Lower lobe of right lung (tissue), 2 donors: ENCODE measurements at places on chromosomes 1 and 21.

GRCh38 chr1:115499253-115499652, 142.5 kb upstream of the VANGL1 start:
- no peak for DNase-seq

DNA sequence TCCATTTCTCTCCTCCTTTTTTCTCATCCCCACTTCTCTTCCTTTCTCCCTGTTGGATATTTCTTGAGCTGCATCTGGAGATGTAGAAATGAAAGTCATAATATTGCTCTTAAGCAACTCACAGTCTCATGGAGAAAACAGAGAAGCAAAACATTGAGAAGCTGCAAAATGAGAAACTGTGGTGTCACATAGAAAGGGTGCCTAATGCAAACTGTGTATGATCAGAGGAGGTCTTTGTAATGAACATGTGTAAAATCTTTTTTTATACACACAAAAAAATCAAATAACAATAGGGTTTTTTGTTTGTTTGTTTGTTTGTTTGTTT, 11.8 kb upstream of the SLAMF7 start:
- no peak for DNase-seq

DNA sequence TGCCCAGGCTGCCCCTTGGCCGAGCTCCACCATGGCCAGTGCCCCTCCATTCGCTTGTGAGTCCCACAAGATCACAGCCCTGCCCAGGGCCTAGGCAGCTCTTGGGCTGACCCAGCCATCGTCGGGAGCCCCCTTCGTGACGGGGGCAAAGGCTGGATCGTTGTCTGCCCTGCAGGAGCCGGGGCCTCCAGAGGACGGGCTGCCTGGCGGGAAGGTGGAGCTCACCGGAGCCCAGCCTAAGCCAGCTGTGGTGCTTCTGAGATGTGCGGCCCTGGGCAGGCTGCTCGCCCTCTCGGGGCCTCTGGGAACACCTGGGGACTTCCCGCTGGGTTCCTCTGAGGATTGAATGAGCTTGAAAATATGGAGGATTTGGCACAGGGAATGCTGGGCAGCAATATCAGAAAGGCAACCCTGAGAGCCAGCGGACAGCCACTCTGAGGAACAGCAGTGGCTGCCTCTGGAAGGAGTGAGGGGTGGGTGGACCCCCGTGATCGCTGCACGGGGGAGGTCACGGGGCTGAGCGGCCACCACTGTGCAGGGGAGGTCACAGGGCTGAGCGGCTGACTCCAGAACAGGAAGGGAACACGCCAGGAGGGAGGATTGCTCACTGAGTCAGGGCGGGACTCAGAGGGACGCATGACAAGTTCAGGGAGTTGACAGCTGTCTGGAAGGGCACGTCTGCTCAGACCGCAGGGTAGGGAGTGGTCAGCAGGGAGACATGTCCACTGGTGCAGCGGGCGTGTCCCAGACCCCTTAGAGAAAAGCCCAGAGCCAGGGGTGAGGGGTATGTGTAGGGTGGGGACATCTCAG, 19.3 kb downstream of the TP73 start:
- peak; percentile 50 for DNase-seq

- DNase-seq: no peak
Measured at GRCh38 chr1:92126088-92126487, 45.9 kb downstream of the BTBD8 start.

DNA sequence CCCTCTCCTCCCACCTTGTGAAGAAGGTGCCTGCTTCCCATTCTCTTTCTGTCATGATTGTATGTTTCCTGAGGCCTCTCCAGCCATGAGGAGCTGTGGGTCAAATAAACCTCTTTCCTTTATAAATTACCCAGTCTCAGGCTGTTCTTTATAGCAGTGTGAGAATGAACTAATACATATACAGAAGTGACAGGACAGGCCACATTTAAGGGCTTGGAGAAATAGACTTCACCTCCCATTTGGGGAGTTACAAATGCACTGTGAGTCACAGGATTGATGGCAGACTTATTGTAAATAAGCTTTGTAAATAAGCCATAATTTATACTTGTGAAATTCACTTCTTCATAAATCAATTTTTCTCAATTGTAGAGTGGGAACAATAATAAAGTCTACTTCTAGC, 543.3 kb downstream of the LRRIQ3 start:
- DNase-seq: no peak

DNA sequence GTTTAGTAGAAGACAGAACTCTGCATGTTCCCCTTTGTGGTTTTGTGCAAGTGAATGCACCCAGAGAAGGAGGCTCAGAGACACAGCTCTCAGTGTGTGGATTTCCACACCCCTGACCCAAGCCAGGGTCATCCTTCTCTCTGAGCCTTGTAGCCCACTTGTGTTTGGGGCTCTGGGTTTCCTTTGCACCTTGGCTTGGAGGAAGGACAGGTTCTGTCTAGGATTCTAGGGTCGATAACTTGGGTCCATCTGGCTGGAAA, 27.2 kb downstream of the MYOG start:
- no peak for DNase-seq

- DNase-seq: no peak
Measured at GRCh38 chr21:46188226-46189212, 4.3 kb upstream of the SPATC1L start.

DNA sequence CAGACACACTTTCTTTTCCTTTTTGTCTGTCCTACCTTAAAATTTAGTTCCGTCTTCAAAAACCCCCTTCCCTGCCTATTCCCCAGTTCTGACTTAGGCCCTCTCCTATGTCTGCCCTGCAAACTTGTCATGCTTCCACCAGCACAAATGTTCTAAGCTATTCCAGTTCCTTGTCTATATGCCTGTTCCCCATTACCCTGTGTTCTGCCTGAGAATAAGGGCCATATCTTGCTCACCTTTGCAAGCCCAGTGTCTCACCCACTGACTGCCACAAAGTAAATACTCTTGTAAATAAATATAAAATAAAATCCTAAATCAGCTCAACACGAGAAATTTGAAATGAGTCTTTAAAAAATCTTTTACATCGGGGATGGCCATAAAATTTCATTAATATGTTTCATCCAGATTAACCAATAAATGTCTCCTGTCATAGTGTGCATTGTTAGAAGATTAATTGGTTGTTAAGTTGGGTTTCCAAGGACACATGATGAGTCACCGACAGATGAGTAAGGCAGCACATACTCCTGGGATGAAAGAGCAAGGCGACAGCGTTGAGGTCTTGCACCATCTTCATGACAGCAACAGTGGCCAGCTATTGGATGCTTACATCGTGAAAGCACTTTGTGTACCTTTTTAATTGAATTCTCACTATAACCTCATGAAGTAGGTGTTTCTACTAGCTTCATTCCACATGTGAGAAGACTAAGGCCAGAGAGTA, 92.6 kb upstream of the NGF start:
- no peak for DNase-seq

GRCh38 chr1:36366091-36366661, 19.5 kb downstream of the STK40 start:
- peak; percentile 75 for DNase-seq

- DNase-seq: no peak
Measured at GRCh38 chr1:25167269-25168192, 64.8 kb downstream of the SYF2 start.

DNA sequence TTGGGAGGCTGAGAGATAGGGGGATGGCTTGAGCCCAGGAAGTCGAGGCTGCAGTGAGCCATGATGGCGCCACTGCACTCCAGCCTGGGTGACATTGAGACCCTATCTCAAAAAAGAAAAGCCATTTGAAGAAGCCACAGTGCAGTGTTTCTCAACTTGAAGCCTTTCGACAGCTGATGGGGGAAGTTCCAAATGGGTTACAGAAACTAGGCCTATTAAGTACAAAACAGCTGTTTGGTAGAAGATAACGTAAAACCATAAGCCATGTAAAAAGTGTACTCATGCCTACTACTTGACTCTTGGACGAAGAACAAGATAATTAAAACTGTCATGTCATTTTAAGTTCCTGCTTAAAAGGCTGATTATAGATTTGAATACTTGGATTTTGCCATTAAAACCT, 16.6 kb downstream of the COPA start:
- DNase-seq: no peak

- DNase-seq: no peak
Measured at GRCh38 chr1:84300501-84300900, 1.0 kb upstream of the SAMD13 start.

DNA sequence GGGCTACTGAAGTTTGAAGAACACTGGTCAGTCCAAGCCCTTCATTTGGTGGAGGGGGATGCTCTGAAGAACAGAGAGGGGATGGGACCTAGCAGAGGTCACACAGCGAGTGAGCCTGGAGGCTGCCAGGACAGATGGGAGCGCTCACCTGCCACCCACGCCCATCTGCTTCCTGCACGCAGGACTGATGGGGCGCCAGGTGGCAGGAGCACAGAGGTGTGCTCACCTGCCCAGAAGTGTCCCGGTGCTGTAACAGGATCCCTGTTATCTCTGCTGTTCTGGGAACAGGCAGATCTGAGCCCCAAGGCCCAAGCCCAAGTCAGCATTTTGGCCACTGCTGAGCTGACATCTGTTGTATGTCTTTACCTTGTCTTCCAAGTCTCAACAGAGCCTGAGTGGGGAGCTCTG, 40.5 kb downstream of the EPHB2 start:
- DNase-seq: no peak

GRCh38 chr1:156895927-156896326, 2.4 kb downstream of the PEAR1 start:
- DNase-seq: peak; percentile 16

- DNase-seq: no peak
Measured at GRCh38 chr1:15941899-15942660, 33.8 kb downstream of the ZBTB17 start.

DNA sequence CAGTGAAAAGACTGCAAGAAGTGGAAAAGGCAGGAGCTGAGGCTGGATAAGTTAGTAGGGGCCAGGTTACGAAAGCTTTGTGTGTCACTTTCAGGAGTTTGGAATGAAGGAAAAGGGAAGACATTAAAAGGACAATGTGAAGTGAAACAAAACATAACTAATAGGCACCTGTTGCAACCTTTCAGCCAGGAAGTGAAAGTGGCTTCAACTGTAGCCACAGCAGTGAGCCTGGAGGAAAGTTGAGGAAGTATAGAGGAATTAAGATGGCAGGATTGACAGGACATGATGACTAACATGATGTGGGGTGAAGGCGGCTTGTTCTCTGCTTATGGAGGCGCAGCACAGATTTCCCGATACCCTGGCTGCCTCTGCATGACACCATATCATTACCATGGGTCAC, 68.9 kb downstream of the C4BPA start:
- no peak for DNase-seq

- DNase-seq: no peak
Measured at GRCh38 chr1:18280956-18281355, 173.4 kb downstream of the IGSF21 start.

- DNase-seq: no peak
Measured at GRCh38 chr1:64940025-64940424, 26.3 kb downstream of the JAK1 start.

DNA sequence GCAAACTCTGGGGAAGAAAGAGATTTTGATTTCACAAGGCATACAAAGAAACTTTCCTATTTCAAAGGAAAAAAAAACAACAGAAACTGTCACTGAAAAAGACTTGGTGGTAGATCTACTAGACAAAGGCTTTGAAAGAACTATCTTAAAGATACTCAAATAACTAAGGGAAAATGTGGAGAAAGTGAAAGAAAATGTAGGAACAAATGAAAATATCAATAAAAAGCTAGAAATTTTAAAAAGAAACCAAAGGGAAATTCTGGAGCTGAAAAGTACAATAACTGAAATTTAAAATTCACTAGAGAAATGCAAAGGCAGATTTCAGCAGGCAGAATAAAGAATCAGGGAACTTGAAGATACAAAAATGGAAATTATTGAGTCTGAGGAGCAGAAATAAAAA, 6.2 kb downstream of the COL6A2 start:
- DNase-seq: no peak

DNA sequence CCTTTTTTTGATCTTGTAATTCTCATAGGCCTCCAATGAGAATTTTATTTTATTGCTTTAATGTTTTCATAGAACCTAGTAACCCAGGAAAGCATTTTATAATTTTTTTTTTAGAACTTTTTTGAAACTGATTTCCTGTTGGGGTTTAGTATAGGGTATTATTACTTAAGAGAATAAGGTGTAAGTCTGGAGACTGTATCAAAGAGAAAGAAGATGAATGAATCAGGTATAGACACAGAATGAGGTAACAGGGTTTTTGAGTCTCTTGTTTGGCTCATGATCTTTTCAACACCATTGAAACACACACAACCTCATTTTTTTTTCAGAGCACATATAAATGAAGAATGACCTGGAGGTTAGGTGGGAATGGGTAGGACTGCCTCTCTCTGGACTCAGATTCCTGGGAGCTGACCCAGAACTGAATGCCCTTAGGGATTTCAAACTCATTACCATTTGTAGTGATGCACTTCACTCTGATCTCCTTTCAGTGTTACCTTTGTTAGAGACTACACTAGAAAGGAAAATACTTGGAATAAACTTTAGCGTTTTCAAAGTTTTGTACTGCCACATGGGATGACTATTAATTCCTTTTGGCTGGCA, 51.0 kb downstream of the EPB41 start:
- DNase-seq: no peak

DNA sequence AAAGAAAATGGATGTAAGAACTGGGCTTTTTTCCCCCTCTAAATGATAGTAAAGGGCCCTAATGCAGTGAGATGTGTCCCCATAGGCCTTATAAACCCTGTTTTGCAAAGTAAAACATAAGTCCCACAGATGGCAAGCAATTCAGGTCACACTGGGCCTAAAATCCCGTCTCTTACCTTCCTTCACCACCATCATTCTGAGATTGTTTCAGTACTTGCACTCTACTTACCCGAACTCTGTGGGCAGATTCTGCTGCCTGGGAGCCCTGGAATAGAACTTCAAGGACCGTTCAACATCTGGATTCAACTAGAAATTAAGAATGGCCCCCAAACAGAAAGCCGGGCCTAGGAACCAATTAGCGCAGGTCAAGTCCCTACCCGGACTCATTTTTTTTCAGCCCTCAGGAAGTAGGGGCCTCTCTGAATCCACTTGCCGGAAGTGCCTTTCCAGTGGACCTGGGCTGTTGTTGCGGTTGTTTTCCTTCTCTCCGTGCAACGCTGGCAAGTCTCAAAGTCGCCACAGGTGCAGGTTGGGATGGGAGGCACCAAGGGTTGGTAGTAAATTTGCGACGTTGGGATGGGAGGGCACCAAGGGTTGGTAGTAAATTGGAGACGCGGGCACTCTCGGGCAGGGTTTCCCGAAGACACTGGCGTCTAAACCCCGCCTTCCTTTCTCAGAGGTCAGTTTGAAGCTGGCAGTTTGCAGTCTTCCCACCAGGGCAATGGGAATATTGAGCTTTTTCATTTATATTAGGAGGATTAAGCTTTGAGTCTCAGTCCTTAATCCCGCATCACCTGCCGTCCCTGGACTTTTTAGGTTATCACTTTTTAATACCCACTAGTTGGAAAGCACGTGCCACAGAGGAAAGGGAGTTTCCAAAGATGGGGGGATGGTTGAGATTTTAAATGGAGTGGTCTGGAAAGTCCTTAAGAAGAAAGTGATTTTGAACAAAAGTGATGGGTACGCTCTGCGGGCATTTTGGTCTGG, at the start of gene TMEM69:
Gene TMEM69, plus strand, starts transcription at position 428 of the 987 bp plus-strand sequence. CDS start 2,888 bp downstream, outside the sequence.
- peak; percentile 64 for DNase-seq

DNA sequence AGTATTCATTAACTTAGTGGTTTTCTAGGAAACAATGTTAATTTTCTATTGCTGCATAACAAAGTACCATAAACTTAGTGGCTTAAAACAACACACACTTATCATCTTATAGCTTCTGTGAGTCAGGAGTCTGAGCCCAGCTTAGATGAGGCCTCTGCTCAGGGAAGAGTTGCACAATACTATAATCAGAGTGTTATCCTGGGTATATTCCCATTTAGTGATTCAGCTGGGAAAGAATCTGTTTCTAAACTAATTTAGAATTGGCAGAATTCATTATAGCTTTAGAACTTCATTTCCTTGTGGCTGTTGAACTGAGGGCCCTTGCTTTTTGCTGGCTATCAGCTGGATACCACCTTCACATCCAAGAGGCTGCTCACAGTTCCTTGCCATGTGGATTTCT, 515.5 kb downstream of the BRINP3 start:
- no peak for DNase-seq
